ENCODE measurements at places on chromosomes 5 and 9.

GRCh38 chr5:16315501-16315900 lies 135.9 kb upstream of the MARCHF11 start:
- DNase-seq = no peak

GRCh38 chr5:104734046-104734445 lies 1171.5 kb upstream of the NUDT12 start:
- DNase-seq = no peak

DNA sequence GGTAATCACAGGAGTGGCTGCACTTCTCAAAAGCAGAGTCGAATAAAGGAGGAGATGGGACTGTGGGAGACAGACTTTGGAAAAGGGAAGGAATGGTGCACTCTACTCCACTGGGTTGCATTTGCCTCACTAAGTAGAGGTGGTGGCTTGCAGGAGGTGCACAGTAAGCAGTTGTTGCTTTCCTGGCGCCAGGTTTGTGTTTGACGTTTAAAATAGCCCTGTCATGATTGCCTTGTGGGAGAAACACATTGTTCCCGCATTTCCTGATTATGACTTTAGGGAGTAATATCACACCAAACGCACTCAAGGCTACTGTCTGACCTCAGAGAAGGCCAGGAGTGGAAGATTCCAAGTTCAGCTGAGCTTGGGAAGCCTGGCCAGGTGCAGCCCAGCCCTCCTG lies 36.7 kb downstream of the DMRT1 start:
- no peak for DNase-seq

DNA sequence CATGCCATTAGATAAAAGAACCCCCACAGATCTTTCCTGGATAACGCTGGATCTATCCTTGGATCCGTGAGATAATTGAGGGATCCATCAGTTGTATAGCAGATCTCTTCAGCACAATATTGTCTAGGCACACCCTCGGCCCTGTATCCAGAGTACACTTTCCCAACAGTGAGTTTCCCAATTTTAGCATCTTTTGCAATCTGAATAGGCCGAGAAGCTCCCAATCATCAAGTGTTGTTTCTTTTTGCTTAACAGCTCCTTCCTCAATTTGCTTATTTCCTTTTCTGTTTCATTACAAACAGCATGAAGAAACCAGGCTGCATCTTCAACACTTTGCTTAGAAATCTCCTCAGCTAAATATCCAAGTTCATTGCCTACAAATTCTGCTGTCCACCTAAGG lies 4.4 kb upstream of the SPTLC1 start:
- DNase-seq = no peak

DNA sequence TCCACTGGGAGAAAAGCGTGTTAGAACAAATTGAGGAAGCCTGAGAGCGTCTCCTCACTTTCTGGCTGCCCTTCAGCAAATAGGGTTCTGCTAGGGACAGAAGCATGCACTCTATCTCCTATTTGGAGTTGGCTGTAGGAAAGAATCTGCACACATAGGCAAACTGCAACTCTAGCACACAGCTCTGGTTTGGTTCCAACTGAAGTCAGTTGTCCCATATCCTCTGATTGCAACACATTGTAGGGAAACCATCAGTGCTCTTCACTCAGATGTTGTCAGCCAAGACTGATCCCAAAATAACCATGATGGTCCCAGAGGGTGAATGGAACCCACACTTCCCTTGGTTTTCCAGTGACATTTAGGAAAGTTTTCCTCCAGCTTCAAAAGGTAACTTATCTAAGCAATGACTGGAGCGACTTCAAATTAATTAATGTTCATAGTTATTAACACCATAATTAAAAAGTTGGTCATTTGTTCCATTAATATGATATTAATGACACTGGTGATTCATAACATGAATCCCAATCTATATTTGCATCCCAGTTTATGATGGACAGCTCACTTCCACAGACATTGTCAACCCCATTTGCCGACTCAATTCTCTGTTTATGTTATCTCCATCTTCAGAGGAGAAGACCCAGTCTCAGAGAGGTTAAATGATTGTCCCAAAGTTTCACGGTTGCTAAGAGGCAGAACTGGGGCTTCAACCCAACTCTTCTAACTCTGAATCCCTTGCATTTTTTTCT lies 136.7 kb upstream of the ZNF462 start:
- DNase-seq = no peak

DNA sequence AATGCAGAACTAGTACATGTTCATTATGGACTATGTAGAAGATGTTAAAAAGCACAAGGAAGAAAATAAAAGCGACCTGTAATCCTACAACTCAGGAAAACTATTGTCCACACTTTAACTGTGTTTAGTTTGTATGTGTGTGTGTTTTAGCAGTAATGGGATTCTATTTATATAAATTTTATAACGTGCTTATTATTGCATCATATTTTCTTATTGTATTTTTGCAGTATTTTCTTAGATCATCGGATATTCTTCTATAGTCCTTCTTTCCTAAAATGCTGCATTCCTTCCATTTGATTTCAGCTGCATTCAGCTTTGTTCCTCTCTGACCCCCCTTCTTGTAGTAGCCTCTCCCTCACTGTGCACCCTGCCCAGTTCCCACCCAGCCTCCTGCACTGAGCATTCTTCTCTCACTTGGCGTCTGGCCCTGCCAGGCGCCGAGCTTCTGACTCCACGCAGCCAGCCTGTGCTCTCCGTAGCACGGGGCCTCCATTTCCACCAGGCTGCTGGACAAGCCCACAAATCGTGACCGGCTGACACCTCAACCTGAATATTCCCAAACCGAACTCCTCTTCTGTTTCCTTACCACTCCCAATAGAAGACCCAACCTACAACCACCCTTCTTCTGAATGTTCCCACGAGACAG lies 39.9 kb downstream of the MVB12B start:
- no peak for DNase-seq
